ENCODE measurements at places on chromosomes 12 and 14.

DNA sequence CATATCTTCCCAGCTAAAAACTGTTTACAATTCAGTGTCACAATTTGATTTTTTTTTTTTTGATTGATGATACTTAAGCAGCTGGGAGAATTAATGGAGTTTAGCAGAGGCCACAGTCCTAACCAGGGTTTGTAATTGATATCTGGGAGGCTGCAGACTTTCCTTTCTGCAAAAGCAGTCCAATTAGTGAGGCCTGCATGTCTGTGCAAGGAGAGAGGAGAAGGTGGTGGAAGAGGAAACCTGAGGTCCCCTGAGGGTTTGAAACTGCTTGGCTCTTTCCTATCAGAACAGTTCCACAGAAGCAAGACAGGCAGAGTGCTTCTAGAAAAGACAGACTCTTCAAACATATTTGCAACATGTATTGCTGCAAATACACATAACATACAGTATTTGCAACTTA is 160.8 kb upstream of the KRR1 start:
- DNase-seq, result no peak

GRCh38 chr12:48580831-48581230 is 11.0 kb upstream of the LALBA start:
- no peak for DNase-seq

DNA sequence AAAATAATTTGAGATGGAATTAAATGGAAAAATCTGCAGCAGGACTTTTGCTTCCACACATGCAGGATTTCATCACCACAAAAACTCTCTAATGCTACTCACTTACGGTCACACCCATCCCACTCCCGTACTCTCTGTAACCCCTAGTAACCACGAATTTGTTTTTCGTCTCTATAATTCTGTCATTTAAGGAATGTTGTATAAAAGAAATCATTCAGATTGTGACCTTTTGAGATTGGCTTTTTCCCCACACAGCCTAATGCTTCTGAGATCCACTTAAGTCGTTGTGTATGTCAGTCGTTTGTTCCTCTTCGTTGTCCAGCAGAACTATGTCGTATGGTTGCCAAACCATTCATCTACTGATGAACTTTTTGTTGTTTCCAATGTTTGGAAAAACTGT is 19.8 kb upstream of the PZP start:
- no peak for DNase-seq

DNA sequence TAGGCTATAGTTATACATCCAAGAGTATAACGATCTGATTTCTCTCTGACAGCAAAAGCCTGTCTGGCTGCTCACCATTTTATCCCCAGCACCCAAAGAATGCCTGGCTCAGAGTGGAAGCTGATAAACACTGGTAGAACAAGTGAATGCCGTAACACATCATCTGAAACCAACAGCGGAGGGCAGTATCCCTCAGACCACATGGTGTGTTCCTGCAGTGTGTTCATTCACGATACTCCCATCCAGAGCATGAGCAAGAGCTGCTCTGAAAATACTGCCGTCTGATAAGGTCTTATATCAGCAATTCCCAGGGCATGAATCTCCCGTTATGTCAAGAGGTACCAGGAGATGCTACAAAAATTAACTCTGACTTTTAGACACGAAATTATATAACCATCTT is 95.9 kb downstream of the TTC7B start:
- DNase-seq, result no peak

DNA sequence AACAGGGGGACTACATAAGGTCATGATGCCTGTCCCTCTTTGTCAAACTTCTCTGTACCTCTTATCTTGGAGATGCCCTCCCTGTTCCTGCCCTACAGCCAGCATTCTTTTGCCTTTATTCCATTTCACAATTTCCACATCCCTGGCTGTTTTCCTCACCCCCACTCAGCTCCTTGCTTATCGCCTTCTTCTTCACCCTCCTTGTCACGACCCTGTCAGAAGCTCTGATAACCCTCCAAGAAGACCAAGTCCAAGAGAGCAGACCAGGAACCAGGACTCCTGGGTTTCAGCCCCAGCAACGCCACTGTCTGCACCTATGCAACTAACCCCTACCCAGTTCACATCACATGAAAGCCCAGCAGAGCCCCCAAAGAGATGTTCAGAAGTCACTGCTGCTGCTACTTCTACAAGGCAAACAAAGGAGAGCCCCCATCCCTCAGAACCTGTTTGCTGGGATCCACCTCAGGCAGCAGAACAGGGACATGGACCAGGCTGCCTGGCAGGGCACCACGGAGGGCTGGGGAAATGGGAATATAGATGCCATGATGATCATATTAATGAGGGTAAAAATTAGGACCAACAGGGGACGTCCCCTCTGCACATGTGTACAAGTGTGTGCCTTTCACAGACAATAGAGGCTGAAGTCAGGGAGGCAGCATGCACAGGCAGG is 92.8 kb downstream of the SINHCAF start:
- DNase-seq, result no peak

- no peak for DNase-seq
Measured at GRCh38 chr14:96102081-96102856, 63.1 kb downstream of the C14orf132 start.

DNA sequence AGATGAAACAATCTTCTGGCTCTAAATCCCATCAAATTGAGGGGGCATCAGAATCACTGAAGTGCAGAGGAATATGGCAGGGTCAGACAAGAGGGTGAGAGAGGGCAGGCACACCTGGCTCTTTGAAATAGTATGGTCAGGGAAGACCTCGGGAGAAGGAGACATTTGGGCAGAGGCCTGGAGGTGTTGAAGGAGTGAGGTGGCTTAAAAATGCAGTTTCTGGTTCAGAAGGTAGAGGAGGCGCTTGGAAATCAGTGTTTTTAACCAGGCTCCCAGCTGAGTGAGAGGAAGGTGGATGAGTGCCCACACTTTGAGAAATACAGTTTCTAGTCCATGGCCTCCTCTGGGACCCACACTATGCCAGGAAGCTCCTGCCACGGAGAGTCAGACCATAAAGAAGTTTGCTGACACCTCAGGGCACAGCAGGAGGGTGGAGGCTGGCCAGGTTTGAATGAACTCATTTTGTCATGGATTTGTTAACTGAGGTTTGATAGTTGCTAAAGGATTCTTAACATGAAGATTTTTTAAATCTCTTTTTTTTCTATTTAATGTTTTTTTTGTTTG is 20.1 kb downstream of the NID2 start:
- DNase-seq, result no peak

DNA sequence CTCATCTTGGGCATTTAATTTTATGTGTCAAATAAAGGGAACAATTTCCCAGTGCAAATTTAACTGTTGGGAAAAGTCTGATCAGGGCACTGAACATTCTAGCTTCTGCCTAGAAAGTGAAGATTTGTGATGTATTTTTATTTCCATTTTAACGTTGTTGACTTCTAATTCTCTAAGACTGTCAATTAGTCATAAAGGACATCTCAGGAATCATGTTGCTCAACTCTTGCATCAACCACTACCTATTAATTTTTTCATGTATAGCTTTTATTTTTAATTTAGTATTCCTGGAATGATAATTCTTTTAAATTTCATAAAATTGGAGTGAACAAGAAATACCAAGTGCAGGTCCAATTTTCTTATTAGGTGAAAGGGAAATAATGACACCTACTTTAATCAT is 87.9 kb upstream of the METAP2 start:
- DNase-seq, result no peak

- DNase-seq, result no peak
Measured at GRCh38 chr14:20988717-20989470, 886 bp upstream of the METTL17 start.

- no peak for DNase-seq
Measured at GRCh38 chr14:101733211-101733610, 28.3 kb upstream of the PPP2R5C start.

- no peak for DNase-seq
Measured at GRCh38 chr12:87967871-87968270, 61.3 kb downstream of the C12orf50 start.

DNA sequence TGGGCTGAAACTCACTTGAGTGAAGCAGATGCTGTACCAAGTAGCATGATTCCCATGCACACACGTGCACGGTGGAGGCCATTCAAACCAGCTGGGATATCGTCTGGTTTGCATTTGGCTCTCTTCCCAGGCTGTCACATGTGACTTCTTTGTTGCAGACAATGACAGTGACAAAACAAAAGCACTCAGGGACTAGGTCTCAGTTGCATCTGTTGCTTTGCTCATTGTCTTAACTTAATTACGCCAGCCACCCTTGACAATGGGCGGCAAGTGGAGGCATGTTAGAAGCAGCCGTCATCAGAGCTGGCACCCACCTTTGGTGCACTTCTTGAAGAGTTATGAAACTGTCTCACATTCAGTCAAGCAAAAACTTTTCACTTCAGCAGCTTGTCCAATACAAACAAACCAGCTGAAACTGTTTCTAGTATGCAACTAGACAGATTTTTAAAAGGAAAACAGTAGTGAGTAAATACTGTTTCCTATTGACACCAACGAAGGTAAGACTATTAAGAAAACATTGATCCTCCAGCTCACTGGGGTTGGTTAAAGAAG is 74.3 kb downstream of the IGF1 start:
- no peak for DNase-seq

- no peak for DNase-seq
Measured at GRCh38 chr12:94247246-94247645, 98.9 kb downstream of the PLXNC1 start.

DNA sequence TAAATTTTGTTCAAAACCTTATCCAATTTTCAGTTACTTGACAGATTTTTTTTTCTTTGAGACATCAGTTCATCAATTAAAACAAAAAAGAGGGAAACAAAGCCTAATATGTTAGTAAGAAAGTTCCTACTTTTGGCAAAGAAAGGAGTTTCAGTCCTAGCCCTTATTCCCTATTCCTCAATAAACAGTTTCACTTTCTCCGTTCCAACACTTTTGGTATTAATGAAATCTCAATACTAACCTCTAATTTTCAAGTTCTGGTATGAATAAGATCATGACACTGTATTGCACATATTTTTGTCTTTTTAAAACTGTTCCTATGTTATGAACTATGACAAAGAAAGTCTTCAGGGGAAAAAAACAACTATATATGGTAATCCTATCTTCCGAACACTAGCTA is 48.4 kb downstream of the RPS6KA5 start:
- no peak for DNase-seq

GRCh38 chr12:1594006-1594260 is 448 bp downstream of the FBXL14 start:
- no peak for DNase-seq

- DNase-seq, result no peak
Measured at GRCh38 chr14:20820063-20820904, 17.6 kb upstream of the RNASE1 start.

- no peak for DNase-seq
Measured at GRCh38 chr12:4037747-4038312, 164.6 kb upstream of the PARP11 start.

- no peak for DNase-seq
Measured at GRCh38 chr12:59927032-59927431, 331.2 kb downstream of the SLC16A7 start.

GRCh38 chr12:114412825-114413749 is 7.1 kb upstream of the TBX5 start:
- DNase-seq, result no peak

DNA sequence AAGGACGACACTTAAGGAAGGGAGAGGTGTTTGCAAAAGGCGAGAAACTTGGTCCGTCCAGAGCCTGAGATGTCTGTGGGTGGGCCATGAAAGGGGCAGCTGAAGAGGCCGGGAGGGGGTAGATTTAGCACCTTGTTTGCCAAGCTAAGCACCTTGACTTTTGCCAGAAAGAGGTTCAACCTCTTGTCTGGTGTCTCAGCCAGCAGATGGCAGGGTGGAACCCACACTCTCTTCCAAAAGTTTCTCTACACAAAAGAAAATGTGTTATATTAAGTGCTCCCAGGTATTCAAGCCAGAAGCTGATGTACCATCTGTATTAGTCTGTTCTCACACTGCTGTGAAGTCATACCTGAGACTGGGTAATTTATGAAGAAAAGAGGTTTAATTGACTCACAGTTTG is 69.9 kb downstream of the SUDS3 start:
- no peak for DNase-seq
